ENCODE measurements at places on chromosomes 16 and 17. TPM values are rescaled to one million over a fixed set of nuclear protein-coding genes. Genes with fewer than 3 reads are reported as not detected.

The MLKL gene
- total RNA-seq: 29.5 TPM

DNA sequence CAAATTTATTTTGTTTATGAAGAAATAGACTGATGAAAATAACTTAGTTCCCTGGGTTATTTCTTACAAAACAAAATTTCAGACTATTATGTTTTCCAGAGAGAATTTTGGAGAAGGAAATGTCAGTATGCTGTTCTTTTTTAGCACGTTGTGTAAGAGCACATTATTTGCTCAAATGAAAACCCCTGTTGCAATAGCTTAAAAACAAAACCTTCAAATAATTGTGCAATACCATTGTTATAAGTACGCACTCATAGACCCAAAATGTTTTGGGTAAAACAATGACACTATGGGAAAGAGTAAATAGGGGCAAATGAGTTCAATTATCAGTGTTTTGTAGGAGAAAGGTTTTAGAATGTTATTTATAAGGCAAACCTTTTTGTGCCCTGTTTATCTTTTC lies 18.2 kb downstream of the VMP1 start:
- H3K27me3 ChIP-seq: no peaks in the 10 kb centered on the region
- no peak overlapping the region for H3K27ac ChIP-seq
- H3K4me3 ChIP-seq: no peak overlapping the region
- H3K4me1 ChIP-seq: no peaks in the 10 kb centered on the region
- DNase-seq: no peak

GRCh38 chr17:66317629-66318028 lies 15.2 kb downstream of the PRKCA start:
- H3K27ac ChIP-seq: no peak overlapping the region
- H3K27me3 ChIP-seq: no peaks in the 10 kb centered on the region
- H3K4me1 ChIP-seq: peaks cover 3% of the 10 kb centered on the region
- peaks cover 2% of the 10 kb centered on the region for H3K36me3 ChIP-seq

GRCh38 chr16:81904320-81904719 lies 107.0 kb downstream of the SDR42E1 start:
- H3K4me1 ChIP-seq: no peaks in the 10 kb centered on the region
- no peak overlapping the region for H3K27ac ChIP-seq
- H3K27me3 ChIP-seq: peaks cover 3% of the 10 kb centered on the region
- no peak for DNase-seq
- H3K36me3 ChIP-seq: no peaks in the 10 kb centered on the region

- H3K36me3 ChIP-seq: peaks cover 90% of the 10 kb centered on the region
- H3K27ac ChIP-seq: no peak overlapping the region
- no peaks in the 10 kb centered on the region for H3K4me1 ChIP-seq
- no peak for DNase-seq
- no peak overlapping the region for H3K4me3 ChIP-seq
- no peaks in the 10 kb centered on the region for H3K27me3 ChIP-seq
These were observed 19.6 kb upstream of the CPNE2 start for GRCh38 chr16:57072616-57073275.

The TBC1D3C gene
- total RNA-seq: not detected

GRCh38 chr17:58302171-58302918 lies 21.6 kb upstream of the MPO start:
- DNase-seq: no peak
- H3K27ac ChIP-seq: no peak overlapping the region
- H3K4me1 ChIP-seq: no peaks in the 10 kb centered on the region
- no peaks in the 10 kb centered on the region for H3K27me3 ChIP-seq
- H3K4me3 ChIP-seq: no peak overlapping the region

DNA sequence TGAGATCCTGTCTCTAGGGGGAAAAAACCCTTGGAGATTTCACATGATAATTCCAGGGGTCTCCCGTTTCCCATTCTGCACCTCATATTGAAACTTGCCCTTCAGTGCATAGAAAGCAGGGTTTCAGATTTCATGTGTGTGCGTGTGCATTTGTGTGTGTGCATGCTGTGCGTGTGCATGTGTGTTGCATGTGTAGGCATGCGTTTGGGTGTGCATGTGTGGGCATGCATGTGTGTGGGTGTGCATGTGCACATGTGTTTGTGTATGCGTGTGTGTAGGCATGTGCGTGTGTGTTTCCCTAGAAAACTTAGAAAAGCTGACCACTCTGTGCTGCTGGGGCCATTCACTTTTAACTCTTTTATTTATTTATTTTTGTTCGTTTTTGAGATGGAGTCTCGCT lies 40.0 kb downstream of the IL21R start:
- H3K27ac ChIP-seq: no peak overlapping the region
- no peak overlapping the region for H3K4me3 ChIP-seq
- no peak for DNase-seq
- peaks cover 42% of the 10 kb centered on the region for H3K4me1 ChIP-seq
- peaks cover 88% of the 10 kb centered on the region for H3K36me3 ChIP-seq
- no peaks in the 10 kb centered on the region for H3K27me3 ChIP-seq

DNA sequence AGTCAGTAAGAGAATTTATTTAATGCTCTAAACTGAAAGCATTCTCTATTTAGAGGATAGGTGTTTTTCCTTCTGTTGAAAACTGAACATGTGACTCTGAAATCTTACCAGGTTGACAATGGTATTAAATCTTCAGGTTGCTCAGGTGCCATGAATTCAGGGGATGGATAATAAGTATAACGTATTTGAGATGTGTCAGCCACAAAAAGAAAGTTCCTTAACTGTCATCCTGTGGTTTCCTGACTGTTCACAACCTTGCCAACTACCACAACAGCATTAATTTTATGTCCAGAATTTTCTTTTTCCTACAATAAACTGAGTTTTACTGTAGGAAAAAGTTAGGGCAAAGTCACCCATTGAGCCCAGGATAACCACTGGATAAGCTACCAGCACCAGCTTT lies 243.3 kb upstream of the PSMD7 start:
- no peak overlapping the region for H3K4me3 ChIP-seq
- DNase-seq: no peak
- no peaks in the 10 kb centered on the region for H3K4me1 ChIP-seq
- no peaks in the 10 kb centered on the region for H3K36me3 ChIP-seq
- H3K27ac ChIP-seq: no peak overlapping the region

The TMEM11 gene
- 22.9 TPM for total RNA-seq

DNA sequence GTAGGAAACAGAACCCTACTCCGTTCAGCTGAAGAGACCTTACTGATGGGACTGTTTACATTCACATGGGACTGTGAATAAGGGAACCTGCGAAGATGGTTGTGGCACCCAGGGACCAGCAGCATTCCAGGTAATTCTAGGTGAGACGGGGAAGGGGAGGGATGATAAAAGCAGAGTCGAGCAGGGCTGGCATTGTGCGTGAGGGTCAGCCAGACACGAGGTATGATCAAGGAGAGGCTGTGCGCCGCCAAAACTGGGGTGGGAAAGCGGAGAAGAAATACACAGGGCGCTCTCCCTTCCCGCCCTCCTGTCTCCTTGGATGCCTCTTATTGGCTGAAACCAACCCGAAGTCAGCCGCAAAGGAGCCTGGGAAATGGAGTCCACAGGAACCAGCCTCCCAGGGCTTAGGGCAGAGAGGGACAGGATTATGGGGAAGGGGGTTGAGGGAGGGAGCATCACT lies 38.4 kb upstream of the CSNK2A2 start:
- H3K4me1 ChIP-seq: peaks cover 10% of the 10 kb centered on the region
- H3K27me3 ChIP-seq: no peaks in the 10 kb centered on the region
- peak overlapping the region; percentile 55 for H3K4me3 ChIP-seq
- peak; percentile 19 for DNase-seq
- H3K36me3 ChIP-seq: no peaks in the 10 kb centered on the region
- H3K27ac ChIP-seq: no peak overlapping the region

The CUEDC1 gene
- total RNA-seq: 0.79 TPM

DNA sequence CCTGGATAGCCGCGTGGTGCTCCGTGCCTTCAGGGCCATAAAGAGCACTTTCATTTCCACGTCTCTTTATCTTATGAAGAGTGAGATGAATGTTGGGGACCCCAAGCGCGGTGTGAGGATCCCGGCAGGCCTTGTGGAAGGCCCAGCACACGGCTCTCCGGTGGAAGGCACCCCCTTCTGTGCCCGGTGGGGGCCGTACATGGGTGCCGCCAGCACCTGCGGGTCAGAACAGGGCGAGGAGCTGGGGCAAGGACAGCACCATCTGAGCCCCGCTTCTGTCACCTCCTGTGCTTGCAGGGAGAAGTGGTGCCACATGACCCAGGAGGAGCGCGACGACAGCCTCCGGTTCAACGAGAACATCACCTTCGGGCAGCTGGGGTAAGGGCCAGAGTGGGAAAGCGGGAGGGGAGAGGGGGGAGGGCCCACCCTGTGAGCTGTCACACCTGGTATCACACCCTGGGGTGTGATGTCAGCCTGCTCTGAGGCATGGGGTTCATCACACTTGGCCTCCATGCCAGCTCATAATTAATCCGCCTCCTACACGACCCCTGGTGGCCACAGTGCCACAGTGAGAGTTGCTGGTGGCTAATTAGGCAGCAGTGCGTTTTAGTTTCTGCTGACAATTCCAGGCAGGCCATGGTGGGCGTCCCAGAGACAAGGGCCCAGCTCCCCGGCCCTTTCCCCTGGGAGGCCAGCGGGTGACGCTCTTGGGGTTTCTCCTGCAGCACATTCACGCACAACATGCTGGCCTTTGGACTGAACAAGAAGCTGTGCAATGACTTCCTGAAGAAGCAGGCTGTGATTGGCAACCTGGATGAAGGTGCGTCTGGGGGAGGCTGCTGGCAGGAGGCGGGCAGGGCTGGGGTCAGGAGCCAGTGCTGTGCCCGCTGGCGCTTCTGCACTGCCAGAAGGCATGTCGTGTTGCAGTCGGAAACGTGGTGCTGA lies 25.7 kb downstream of the CIBAR2 start:
- peak; percentile 49 for DNase-seq
- no peaks in the 10 kb centered on the region for H3K27me3 ChIP-seq
- H3K27ac ChIP-seq: no peak overlapping the region
- H3K4me1 ChIP-seq: peaks cover 38% of the 10 kb centered on the region
- H3K36me3 ChIP-seq: peaks cover 6% of the 10 kb centered on the region

- H3K36me3 ChIP-seq: no peaks in the 10 kb centered on the region
- H3K4me1 ChIP-seq: peaks cover 16% of the 10 kb centered on the region
- H3K4me3 ChIP-seq: no peak overlapping the region
- no peak for DNase-seq
These were observed 1.1 kb downstream of the DCUN1D3 start for GRCh38 chr16:20899071-20899470.

The CCL1 gene
- total RNA-seq: not detected

DNA sequence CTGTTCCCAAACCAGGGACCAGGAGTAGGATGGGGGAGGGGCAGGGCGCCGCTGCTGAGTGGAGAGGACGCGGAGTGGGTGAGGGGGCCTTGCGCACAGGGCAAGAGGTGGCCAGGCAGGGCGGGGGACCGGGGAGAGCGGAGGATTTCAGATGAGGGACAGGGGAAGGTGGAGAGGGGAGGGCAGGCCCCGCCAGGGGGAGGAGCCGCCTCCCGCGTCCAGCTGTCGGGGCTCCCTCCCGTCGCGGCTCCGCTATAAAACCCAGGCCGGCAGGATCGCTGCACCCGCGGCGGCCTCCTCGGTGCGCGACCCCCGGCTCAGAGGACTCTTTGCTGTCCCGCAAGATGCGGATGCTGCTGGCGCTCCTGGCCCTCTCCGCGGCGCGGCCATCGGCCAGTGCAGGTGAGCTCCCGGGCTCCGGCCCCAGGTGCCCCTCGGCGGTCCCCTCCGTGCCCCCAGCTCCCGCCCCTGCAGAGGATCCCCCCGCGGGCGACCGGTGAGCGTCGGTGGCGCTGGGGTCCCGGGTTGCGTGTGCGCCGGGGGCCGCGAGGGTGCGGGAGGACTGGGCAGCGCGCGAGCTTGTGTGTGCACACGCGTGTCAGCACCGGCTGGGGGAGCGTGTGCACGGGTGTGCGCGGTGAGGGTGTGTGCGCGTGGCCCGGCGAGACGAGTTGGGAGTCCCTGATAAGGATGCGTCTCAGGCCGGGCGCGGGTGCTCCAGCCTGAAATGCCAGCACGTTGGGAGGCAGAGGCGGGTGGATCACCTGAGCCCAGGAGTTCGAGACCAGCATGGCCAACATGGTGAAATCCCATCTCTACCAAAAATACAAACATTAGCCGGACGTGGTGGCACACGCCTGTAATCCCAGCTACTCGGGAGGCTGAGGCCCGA lies at the start of gene CA4:
CA4 (plus strand) TSS at position 283 of the 892 bp plus-strand sequence; CDS start at position 345, 62 bp downstream.
- H3K4me1 ChIP-seq: peaks cover 25% of the 10 kb centered on the region
- H3K36me3 ChIP-seq: no peaks in the 10 kb centered on the region
- H3K4me3 ChIP-seq: peak within 1 kb of the TSS; percentile 25
- H3K27me3 ChIP-seq: peaks cover 88% of the 10 kb centered on the region
- no peak for DNase-seq

DNA sequence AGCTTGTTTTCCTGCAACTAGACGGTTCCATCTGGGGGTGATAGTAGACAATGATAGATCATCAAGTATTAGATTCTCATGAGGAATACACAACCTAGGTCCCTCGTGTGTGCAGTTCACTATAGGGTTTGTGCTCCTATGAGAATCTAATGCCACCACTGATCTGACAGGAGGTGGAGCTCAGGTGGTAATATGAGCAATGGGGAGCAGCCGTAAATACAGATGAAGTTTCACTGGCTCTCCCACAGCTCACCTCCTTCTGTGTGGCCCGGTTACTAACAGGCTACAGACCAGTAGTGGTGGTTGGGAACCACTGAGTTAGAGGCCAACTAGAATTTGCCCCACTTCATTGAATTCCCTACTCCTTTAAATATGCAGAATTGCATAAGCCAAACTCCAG lies 147.5 kb upstream of the HSBP1 start:
- H3K36me3 ChIP-seq: no peaks in the 10 kb centered on the region
- no peak for DNase-seq
- H3K27me3 ChIP-seq: no peaks in the 10 kb centered on the region
- no peaks in the 10 kb centered on the region for H3K4me1 ChIP-seq

- peaks cover 11% of the 10 kb centered on the region for H3K4me1 ChIP-seq
- no peak overlapping the region for H3K27ac ChIP-seq
- no peaks in the 10 kb centered on the region for H3K27me3 ChIP-seq
- H3K36me3 ChIP-seq: no peaks in the 10 kb centered on the region
These were observed 6.0 kb upstream of the TPPP3 start for GRCh38 chr16:67399218-67399733.

GRCh38 chr17:37506678-37507077 lies 17.0 kb downstream of the DUSP14 start:
- H3K27me3 ChIP-seq: no peaks in the 10 kb centered on the region
- no peak for DNase-seq
- no peaks in the 10 kb centered on the region for H3K36me3 ChIP-seq
- H3K4me1 ChIP-seq: peaks cover 4% of the 10 kb centered on the region
- H3K27ac ChIP-seq: no peak overlapping the region

GRCh38 chr17:29143894-29144293 lies 36.3 kb downstream of the MYO18A start:
- H3K27me3 ChIP-seq: no peaks in the 10 kb centered on the region
- no peaks in the 10 kb centered on the region for H3K36me3 ChIP-seq
- peaks cover 62% of the 10 kb centered on the region for H3K4me1 ChIP-seq

The TEKT1 gene
- not detected for total RNA-seq

GRCh38 chr17:14525551-14526455 lies 224.9 kb downstream of the HS3ST3B1 start:
- peaks cover 6% of the 10 kb centered on the region for H3K4me1 ChIP-seq
- H3K27me3 ChIP-seq: no peaks in the 10 kb centered on the region
- H3K27ac ChIP-seq: no peak overlapping the region
- no peak overlapping the region for H3K4me3 ChIP-seq
- H3K36me3 ChIP-seq: no peaks in the 10 kb centered on the region

The SPAG9 gene
- total RNA-seq: 61.8 TPM

GRCh38 chr17:4934173-4934979 lies 2.3 kb downstream of the GP1BA start:
- DNase-seq: no peak
- H3K27ac ChIP-seq: peak overlapping the region; percentile 24
- H3K36me3 ChIP-seq: peaks cover 3% of the 10 kb centered on the region
- no peaks in the 10 kb centered on the region for H3K27me3 ChIP-seq
- H3K4me1 ChIP-seq: no peaks in the 10 kb centered on the region
- H3K4me3 ChIP-seq: no peak overlapping the region

GRCh38 chr16:54063279-54063773 lies 223.3 kb downstream of the IRX3 start:
- H3K27ac ChIP-seq: no peak overlapping the region
- no peaks in the 10 kb centered on the region for H3K4me1 ChIP-seq
- no peaks in the 10 kb centered on the region for H3K27me3 ChIP-seq
- DNase-seq: no peak
- no peak overlapping the region for H3K4me3 ChIP-seq

Measured in T-cell (primary cell).